ENCODE measurements at places on chromosomes 2 and 18.

DNA sequence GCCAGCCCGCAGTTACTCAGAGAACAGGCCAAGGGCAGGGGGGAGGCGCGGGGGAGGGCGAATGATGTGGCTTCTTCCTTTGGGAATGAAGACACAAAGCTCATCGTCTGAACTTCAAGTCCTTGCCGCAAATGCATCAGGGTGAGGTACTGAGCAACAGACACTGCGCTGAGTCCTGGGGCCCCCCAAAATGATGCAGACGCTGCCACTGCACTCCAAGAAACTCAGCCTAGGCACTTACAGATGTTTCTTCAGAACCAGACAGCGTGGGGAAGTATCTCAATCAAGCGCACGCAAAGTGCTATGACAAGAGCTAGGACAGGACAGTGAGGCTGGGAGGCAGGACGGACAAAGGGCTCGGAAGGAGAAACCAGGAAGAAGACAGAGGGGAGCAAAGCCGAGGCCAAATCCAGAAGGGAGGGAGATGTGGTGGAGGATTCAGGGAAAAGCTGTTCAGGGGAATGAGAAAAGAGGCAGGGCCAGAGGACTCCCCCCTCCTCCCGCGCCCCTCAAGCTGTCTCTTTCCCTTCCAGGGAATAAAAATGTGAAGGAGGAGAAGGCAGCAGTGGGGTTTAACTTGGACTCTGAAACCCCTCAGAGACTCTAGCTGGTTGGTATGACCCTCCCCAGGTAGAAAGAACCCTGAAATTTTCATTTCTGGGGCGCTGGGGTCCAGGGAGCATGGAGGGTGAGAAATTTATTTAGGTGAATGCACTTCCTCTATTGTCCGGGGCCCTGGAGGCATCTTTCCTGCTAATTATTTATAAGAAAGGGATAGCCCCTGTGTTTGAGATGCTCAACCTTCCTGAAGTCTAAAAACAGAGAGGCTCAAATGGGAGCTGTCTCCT, 34.9 kb downstream of the CIB4 start:
- no peak for DNase-seq

DNA sequence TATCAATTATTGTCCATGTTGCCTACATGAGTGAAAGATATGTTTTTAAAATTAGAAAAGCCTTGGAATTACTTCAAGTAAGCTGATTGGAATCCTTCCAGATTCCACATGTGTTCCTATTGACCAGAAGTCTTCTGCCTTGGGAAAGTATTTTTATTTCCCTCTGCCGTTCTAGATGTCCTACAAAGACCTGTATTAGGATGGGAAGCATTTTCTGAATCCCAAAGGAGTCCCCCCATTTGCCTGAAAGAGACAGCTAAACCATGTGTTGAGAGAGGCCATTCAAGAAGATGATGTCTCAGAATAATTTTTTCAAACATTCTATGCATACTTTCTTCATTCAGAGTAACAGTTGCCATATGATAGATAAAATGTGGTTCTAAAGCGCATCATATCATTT, 19.0 kb upstream of the MYO1B start:
- no peak for DNase-seq

GRCh38 chr2:230225486-230225885, at the start of gene SP140:
Gene SP140 (plus strand): TSS chr2:230225736. CDS start chr2:230225845, 109 bp downstream.
- DNase-seq = no peak

GRCh38 chr2:103876611-103877010, 977.3 kb upstream of the POU3F3 start:
- no peak for DNase-seq

- no peak for DNase-seq
Observed at GRCh38 chr2:4175343-4175742, 472.0 kb downstream of the DCDC2C start.

DNA sequence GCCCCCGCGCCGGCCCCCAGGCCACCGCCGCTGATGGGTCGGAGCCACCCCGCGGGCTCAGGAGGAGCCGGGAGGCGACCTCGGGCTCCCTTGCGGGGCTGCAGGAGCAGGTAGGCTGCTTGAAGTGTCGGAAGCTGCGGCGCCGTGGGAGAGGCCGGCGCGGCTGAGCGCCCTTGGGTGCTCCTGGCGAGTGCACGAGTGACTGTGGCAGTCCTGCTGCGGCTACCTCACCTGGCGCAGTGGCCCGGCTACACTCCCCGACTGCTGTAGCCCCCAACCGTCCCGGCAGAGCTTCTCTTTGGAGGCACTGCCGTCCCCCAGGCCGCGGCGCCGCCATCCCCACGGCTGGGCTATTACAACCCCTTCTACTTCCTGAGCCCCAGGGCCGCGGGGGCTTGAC, 10.0 kb upstream of the LYPD6 start:
- DNase-seq = no peak

DNA sequence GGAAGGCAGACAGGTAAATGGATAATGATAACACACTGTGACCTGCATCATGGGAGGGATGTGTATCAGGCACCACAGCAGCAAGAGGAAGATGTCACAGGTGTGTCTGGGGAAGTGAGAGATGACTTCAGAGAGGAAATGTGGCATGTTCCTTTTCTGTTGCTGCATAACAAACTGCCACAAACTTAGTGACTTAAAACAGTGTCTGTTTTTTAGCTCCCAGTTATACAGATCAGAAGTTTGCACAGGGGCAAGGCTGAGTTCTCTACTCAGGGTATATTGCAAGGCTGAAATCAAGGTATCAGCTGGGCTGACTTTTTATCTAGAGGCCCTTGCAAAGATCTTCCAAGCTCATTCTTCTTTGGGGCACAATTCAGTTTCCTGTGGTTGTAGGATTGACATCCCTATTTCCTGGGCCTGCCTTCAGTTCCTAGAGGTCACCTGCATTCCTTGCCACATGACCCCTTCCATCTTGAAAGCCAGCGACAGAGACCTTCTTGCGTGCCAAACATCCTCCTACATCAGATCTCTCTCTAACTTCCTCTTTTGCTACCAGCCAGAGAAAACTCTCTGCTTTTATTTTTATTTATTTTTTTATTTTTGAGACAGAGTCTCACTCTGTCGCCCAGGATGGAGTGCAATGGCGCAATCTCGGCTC, 2.1 kb upstream of the MAP3K2 start:
- DNase-seq = no peak

DNA sequence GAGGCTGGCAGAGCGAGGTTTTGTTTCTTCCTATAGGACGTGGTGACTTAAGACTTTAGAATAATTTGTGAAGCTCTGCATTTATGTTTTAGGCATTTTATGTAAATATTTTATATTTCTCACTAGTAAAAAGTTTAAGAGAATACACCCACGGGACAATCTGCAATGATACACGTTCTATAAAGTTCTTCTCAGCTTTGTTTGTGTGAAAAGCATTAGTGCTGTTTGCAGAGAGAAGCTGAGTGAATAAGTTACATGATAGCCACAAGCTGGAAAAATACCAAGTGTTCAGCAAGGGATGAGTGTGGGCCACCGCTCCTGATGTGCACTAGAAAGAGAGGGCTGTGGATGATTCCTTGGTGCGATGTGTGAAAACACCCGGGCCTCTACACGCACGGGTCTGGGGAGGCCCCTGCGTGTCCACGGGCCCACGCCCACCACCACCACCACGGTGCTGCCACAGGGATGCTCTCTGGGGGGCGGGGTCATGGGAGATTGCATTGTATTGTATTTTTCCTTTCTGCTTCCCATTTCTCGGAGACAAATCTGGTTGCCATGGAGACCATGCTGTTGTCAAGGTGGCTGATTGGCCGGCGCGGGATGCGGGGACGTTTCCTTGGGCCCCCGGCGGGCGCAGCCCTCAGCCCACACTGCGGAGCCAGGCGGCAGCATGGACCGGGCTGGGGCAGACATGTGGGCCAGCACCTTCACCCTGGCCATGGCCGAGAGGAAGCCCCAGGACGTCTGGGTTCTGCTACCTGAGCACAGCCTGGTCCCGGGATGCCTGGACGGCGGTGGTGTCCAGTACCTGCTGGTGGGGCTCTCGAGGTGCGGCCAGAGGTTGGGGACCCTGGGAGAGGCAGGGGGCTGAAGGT, at the start of gene RTP5:
Gene RTP5 (plus strand): TSS at position 643 of the 875 bp plus-strand sequence. CDS start 28 bp downstream, at position 671.
- no peak for DNase-seq

DNA sequence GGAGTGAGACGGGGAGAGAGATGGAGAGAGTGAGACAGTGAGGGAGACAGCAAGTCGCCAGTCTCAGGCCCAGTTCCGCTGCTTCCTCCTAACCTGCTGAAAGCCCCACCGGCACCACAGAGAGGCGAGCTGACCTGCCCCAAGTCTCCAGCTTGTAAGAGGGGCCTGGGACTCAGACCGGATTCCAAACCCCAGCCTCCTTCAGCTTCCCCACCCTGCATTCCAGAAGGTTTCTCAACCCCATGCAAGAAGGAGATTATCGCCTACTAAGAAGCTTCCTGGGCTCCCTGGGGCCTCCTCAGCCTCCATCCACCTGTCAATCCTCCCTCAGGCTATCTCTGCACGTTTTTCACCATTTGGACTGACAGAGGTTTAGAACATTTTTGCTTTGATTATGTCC, 173.1 kb upstream of the RAB6C start:
- no peak for DNase-seq

Measured in NCI-H1436 (cell line).